HCT116 (cell line): ENCODE measurements at places on chromosomes 3 and 15. TPM values are rescaled to one million over a fixed set of nuclear protein-coding genes. Genes with fewer than 3 reads are reported as not detected.

Gene VPS18
- total RNA-seq = 16.9 TPM

- no peak for DNase-seq
Measured at GRCh38 chr3:32886296-32886695, 65.1 kb upstream of the CCR4 start.

DNA sequence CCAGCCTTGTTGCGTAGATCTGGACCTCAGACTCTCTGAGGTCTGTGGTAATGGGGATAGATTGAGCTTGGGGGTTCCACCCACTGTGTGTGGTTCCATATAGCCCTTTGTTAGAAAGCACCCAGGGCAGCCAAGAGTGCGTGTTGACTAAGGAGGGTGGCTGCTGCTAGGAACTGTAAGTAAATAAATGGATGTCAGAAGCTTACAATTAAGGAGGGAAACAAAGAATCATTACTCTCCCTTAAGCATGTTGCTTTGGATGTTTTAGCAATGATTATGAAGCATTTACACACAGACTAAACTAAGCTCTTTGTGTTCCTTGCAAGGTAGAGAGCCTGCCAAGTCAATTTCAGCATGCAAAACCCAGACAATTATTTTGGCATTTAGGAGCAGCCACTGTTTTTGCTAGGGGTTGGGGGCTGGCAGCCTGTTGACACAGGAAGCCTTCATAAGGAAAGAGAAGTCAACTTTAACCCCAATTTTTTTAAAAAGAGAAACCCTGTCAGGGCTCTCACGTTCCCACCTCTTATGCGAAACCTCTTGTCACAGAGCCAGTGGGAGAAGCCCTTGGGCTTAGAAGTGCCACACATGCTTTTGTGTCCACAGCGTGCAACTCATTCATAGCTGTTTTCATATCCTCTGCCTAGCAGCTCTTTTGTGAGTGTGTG, 127.8 kb downstream of the CMSS1 start:
- DNase-seq = no peak

- DNase-seq = no peak
Measured at GRCh38 chr3:136928240-136928639, 29.5 kb upstream of the IL20RB start.

- no peak for DNase-seq
Measured at GRCh38 chr15:40487816-40488682, 17.3 kb downstream of the CHST14 start.

DNA sequence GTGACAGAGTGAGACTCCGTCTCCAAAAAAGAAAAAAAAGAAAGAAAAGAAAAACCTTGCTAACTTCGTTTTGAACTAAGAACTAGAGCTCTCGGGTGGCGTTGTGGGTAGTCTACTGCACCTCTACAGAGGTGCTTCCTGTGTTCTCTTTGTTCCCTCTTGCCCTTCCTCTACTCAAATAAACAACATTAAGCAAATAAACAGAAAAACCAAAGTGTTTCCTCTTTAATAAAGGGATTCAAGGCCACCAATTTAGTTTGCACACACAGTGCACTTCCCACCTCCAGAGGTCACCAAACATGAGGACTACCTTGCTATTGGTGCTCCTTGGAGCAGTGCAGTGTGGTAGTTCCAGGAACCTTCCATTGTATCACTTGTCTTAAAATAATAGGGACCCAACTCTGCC, 354.2 kb upstream of the TBL1XR1 start:
- no peak for DNase-seq

GRCh38 chr3:157527131-157527881, 24.1 kb upstream of the VEPH1 start:
- no peak for DNase-seq

DNA sequence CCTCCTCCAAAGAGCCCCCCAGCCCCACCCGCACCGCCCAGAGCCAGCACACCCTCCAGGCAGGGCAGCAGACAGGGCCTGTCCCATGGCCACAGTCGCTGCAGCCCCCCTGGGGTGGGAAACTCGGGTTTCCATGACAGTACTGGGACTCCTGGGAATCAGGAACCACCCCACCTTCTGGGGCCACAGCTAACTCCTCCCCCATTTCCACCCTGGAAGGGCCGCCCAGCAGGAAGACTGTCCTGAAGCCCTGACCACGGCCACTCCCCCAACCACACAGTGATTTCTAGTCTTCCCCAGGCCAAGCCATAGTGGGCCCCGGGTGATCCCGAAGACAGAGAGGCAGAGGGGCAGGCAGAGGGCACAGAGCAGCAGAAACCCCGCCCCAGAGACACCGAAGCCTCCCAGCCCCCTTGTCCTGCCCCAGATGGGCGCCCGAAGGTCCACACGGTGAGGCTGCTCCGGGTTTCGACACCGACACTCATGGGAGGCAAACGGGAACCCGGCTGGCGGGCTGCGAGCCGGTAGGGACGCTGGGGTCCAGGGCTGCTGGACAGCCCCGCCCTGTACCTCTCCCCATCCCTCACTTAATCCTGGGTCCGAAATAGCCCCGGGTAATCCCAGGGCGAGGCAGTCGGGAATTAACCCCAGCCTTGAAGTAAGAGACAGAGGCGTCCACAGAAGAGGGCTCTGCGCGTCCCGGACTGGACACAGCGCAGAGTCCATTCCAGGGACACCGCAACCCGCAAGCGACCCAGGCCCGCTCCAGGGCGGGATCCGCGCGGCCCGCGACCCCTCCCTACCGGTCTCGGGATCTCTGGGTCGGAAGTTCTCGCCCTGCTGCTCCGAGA, 138.4 kb downstream of the NUP210 start:
- no peak for DNase-seq

- no peak for DNase-seq
Measured at GRCh38 chr3:178451799-178452198, 84.4 kb upstream of the KCNMB2 start.
